Activated T-helper 9 cell treated with anti-CD3 and anti-CD28 coated beads, Interleukin-2, amount 50 U/mL, for 16 hours (primary cell): ENCODE measurements at places on chromosomes 3 and 15.

- no peak for DNase-seq
Measured at GRCh38 chr3:104523136-104523535, 843.6 kb upstream of the ALCAM start.

GRCh38 chr3:144777906-144778305 lies 806.3 kb downstream of the DIPK2A start:
- DNase-seq = no peak

- no peak for DNase-seq
Measured at GRCh38 chr3:23487015-23487414, 283.9 kb downstream of the UBE2E2 start.

DNA sequence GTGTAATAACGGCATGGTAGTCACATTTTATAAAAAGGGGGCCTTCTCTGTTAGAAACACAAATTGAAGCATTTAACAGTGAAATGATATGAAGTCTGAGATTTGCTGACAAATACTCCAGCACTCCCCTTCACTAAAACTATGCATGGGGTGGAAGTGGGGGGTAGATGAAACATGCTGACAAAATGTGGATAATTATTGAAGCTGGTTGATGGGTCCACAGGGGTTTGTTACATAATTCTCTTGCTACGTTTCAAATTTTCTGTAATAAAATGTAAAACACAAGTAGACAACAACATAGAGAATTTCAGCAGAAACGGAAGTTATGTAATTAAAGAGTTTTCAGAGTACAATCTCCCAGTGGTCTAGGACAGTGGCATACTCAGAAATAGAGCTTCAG lies 37.0 kb downstream of the MCF2L2 start:
- no peak for DNase-seq

GRCh38 chr15:86588413-86588812 lies 508.7 kb downstream of the AGBL1 start:
- no peak for DNase-seq

- DNase-seq = no peak
Measured at GRCh38 chr3:139636511-139636910, 41.3 kb downstream of the NMNAT3 start.

DNA sequence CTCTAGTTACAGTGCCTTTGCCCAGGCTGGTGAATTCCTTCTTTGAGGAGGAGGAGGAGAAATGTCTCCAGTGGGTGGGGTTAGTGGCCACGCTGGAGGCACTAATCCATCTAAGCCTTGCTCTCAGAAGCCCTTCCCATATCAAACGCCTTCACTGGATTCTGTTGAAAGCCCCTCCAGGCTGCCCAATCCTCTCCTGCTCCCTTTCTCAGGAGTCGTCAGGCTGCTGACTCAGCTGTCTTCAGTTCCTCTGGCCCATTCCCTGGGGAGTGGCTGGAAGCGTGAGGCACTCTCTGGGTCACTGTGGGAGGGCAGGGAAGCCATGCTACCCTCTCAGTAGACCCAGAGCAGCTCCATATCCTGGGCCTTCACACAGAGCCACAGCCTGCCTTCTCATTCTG lies 2.7 kb downstream of the AP2M1 start:
- no peak for DNase-seq

DNA sequence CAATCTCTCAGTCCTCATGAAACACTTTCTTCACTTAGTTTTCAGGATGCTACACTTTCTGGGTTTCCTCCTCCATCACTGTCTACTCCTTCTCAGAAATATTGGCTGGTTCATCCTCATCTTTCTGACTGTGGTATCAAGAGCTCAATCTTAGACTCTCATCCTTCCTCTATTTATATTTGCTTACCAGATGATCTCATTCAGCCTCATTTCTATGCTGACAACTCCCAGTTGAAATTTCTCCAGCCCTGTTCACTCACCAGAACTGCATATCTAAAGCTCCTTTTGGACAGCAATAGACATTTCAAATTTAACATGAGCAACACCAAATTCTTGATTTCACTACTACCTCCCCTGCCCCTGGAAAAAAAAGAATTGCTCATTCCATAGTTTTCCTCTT lies 48.0 kb upstream of the FBN1 start:
- no peak for DNase-seq

DNA sequence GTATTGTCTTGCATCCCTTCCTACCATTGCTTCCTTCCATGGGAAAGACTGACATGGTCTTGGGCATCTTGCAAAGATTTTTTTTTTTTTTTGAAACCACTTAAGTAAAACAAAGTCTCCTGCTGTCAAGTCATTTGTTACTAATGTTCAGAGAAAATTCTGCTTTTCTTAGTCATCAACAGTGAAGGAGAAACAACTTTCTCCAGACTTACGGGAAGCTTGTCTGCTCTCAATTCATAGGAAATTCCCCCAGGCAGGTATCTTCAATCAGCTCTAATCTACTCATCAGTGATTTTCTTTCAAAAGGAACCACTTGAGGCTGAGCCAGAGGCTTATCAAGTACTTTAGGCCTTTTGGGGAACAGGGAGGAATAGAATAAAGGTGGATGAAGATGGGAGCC lies 15.9 kb upstream of the DRD3 start:
- DNase-seq = no peak
